ENCODE measurements at places on chromosomes 5 and 9.
A peak's percentile ranks its signal among the peaks of the same experiment; 100 is the strongest.

- DNase-seq, result no peak
Observed at GRCh38 chr9:127223810-127224177, 40.8 kb upstream of the GARNL3 start.

- DNase-seq, result no peak
Observed at GRCh38 chr5:6673031-6673430, 39.8 kb downstream of the SRD5A1 start.

DNA sequence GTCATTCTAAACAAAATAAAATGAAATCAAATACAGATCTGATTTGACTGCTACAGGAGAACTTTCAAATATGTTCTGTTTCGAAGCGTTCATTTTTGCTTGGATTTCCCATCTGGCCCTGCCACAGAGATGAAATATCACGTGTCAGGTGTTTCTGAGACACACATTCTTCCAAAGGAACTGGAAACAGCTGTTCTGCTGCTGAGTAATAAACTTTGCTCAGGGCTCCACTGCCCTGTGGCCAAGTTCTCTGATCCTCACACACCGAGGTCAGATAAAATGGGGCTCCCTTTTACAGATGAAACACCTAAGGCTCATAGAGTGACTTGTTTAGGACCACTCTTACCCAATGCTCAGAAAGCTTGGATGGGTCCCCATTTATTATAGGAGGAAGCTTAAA, 42.5 kb downstream of the FRMPD1 start:
- no peak for DNase-seq

DNA sequence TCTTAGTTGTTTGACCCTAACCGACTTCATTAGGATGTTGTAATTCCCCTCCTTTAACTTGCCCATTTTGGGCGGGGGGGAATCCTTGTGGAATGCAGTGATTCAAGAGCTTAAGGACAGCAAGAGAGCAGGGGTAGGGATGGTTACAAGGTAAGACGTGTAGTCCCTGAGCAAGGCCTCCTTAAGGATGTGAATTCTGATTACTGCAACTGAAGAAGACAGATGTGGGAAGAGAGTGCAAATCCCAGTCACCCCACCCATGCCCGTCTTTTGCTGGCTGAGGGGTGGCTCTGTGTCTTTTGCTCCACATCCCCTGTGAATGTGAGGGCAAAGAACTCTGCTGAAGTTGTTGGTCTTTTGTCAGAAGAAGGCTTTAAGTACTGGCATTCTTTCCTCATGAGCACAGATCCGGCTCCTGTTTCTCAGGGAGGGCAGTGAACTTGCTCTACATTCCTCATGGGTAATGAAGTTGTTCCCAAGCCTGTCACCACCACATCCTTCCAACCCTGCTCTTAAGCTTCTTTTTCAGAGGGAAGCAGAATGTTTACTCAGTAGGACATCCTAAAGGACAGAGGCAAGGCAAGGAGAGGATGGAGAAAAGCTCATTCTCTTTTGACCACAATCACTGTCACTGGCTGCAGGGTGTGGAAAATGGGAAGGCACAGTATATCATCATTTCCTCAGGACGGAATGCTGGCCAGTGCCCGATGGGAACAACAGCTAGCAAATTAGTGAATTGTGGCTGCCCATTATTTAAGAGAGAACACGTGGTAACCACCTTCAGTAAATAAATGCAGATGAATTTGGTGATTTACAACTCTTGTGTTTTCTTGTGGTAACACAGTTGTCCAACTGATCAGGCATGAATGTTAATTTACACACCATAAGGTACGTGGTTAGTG, 61.5 kb downstream of the RAI14 start:
- DNase-seq, result no peak

GRCh38 chr9:83218411-83219090, 155.6 kb upstream of the RASEF start:
- DNase-seq, result no peak

GRCh38 chr5:181120306-181120705, 10.7 kb downstream of the OR2V1 start:
- DNase-seq, result no peak

- no peak for DNase-seq
Observed at GRCh38 chr5:9222054-9222976, 323.6 kb downstream of the SEMA5A start.

- DNase-seq, result no peak
Observed at GRCh38 chr9:36716496-36716895, 143.8 kb downstream of the MELK start.

- no peak for DNase-seq
Observed at GRCh38 chr5:96687812-96688453, 25.8 kb downstream of the CAST start.

GRCh38 chr5:40233268-40233667, 446.4 kb upstream of the PTGER4 start:
- no peak for DNase-seq

- DNase-seq, result no peak
Observed at GRCh38 chr9:131060900-131061630, 35.3 kb upstream of the AIF1L start.

GRCh38 chr9:135068776-135069415, 18.6 kb upstream of the OLFM1 start:
- no peak for DNase-seq

- DNase-seq, result no peak
Observed at GRCh38 chr5:83724001-83724400, 3.3 kb upstream of the HAPLN1 start.

DNA sequence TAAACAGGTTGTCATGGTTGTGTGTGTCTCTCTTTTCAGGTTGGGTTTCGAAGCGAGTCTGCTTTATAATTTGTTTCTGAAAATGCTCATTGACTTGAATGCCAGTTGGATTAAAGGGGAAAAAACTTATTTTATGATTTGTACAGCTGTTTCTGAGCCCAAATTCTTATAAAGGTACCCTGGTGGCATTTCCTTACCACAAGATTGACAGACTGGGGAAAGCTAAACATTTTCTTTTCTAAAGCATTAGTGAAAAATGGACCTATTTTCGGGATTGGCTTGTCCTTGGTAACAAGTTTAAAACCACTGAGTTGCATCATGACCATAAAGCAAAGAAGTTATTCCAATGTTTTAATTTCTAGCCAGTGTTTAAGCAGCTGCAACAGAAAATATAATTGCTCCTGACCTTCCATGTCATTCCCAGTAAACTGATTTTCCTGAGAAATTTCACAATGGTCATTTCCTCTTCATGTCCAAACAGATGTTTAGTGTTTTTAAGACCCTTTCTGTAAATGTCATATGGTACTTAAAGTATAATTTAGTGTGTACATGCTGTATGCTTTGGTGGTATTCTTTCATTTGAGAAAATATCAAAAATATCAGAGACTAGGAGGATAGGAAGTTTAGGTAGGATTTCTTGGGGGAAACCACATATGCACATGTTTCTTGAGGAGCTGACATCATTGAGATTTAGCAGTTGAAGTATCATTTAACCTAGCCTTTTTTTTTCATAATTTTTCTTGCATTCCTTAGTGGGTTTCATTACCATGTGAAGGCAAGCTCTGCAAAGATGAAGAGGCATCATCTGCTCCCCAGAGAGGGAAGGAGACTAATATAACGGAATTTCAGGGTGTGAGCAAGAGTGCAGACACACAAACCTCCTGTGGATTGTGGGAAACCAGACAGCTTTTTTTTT, 667.1 kb upstream of the RGMB start:
- DNase-seq, result no peak

- no peak for DNase-seq
Observed at GRCh38 chr9:83034587-83034986, 28.4 kb downstream of the RASEF start.

- DNase-seq, result no peak
Observed at GRCh38 chr5:58925627-58926540, 343.0 kb downstream of the RAB3C start.

DNA sequence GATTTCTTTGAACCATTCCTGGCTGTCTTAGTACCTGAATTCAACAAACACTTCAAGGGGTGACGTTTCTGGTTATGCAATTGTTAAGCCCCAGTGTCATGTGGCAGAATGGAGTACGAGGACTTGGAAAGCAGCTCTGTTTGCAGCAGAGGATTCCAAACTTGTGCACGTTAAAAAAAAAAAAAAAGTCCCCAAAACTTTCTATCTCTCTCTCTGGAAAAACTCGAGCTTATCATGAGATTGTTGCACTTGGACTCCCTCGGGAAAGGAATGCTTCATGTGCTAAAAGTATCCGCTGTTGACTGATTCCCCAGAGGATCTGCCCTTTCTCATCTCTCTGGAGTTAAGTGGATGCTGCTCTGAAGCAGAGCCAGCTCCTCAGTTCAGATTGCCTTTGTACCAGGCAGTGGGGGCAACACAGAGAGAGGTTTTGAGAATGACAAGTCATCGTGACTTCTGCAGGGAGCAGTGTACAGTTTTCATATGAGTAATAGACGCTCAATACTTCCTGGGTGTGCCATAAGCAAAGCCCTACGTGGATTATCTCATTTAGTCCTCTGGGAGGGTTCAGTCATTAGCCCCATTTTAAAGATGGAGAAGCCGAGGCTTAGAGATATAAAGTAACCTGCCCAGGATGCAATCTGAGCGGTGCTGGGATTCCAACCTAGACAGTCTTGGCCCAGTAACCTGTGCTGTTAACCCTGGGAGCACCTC, 28.1 kb downstream of the TMOD1 start:
- DNase-seq, result no peak

- no peak for DNase-seq
Observed at GRCh38 chr5:6652025-6652424, 18.8 kb downstream of the SRD5A1 start.

DNA sequence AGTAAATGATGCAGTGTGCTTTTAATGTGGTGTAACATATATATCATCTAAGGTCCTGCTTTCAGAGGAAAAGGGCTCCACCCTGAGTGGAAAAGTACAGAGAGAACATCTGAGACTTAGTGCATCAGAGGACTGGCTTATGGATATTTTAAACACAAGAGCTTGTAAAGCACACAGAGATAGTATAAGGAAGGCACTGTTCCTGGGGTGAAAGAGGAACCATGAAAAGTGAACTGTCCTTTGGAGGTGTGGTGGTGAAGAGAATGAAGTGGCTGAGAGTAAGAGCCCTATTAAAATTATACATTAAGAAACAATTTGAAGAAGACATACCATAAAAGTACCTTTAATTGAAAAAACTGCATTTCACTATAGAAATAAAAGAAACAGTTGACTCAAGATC, 68.9 kb downstream of the CSF2 start:
- DNase-seq, result no peak

DNA sequence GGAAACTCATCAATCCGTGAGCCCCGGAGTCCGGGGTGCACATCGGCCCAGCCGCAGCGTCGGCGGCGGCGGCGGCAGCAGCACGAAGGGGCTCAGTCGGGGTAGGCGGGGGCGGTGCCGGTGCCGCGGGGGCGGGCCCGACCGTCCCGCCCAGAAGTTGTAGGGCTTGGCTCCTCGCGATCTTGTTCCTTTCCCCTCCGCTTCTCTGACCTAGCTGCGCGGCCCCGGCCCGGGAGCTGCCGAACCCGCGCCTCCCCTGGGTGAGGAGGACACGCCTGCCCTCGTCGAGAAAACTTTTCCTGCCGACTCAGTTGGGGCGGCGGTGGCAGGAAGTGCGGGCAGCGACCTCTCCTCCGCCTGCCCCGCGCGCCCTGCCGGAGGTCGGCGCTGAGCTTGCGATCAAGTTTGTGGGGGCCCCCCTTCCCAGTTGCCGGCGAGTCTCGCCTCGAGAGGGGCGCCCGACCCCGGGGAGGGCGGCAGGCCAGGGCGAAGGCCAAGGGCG, at the start of gene MAN2A1:
Gene MAN2A1 (plus strand): TSS at position 188 of the 502 bp plus-strand sequence. CDS start 491 bp downstream, outside the sequence.
- peak; percentile 81 for DNase-seq

DNA sequence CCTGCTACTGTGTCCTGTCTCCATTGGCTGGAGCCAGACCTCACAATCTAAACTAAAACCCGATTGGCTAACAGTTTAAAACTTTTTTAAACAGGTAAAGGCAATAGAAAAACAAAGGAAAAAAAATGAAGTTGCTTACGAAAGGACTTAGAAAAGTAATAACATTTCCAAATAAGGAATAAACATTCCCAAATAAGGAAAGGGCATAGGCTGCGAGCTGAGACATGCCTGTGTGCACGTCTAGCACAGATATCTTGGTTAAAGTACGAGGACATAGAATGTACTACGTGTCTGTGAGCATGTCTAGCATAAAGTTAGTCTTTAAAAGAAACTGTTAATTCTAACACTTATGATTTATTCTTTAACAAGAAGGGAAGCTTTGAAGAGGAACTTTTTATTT, 15.3 kb upstream of the FAM120A start:
- DNase-seq, result no peak

DNA sequence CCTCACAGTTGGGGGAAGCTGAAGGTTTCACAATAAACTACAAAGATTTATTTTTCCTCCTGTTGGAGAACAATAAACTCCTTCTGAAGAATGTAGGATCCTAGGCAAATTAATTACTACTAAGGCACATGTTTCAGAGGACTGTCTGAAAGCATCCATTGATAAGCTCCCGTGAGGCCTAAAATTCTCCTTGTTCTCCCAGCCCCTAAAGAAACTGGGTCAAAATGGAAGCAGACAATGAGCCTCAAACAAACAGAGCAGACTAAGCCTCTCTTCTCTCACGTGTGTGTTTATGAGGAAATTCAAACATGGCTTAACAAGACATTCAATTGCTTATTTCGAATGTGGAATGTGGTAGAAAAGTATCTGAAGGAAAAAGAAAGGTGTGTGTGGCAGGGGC, 249.0 kb downstream of the GLIS3 start:
- DNase-seq, result no peak

DNA sequence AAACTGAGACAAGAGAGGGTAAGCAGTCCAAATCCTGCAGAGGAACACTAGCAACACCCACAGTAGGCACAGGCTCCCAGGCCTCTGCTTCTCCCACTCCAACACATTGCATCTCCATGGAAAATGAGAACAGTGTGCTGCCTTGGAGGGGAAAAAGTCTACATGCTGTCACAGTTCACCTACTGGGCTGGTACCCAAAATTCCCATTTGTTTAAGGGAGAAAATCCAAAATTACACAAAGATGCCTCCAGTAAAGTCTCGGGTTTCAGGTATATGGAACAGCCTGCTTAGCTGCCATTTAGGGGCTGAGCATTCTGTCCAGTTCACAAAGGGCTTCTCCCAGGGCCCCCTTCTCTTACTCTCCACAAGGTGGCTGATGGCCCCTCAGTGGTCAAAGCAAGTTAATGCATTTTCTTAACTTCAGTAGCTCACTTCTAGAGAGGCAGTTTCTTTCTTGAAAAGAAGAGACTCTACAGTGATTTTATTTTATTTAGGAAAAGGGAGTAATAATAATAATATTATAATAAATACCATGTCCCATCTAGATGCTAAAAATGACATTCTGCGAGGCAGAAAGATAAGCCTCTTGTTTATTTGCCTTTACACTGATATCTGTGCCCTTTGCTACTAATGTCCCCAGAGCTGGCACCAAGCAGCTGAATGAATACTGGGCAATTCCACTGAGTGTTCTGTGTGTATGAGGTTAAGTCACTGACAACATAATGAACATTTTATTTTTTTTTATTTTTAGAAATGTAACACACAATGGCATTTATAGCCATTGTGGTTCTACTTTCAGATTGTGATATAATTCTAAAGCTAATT, 89.4 kb downstream of the RGS7BP start:
- DNase-seq, result no peak

Data from CD4-positive, alpha-beta T cell treated with Interleukin-15 for 4 hours (primary cell).